ENCODE measurements at places on chromosomes 12 and 14. TPM values are rescaled to one million over a fixed set of nuclear protein-coding genes. Genes with fewer than 3 reads are reported as not detected.

GRCh38 chr14:23119363-23120327 is 590 bp upstream of the CEBPE start:
- H3K4me3 ChIP-seq = peak overlapping the region; percentile 57
- no peaks in the 10 kb centered on the region for H3K27me3 ChIP-seq
- H3K4me1 ChIP-seq = peaks cover 43% of the 10 kb centered on the region

DNA sequence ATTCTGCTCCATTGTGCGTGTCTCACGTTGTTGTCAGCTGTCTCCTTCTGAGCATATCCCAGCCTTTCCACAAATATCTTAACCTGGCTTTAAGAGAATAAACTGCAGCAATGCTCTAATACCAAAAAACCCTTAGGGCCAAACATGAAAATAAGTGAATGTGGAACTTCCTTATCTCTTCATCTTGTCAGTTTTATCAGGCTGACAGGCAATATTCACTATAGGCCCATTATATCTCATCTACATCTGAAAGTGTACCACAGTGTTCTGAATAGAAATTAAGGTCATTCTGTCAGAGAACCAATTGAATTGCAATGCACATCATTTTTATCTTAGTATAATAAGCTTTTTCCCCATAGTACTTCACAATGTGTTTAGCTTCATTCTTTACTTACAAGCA is 933.1 kb upstream of the FBXO33 start:
- H3K27me3 ChIP-seq = no peaks in the 10 kb centered on the region
- no peak for DNase-seq
- no peak overlapping the region for H3K27ac ChIP-seq

DNA sequence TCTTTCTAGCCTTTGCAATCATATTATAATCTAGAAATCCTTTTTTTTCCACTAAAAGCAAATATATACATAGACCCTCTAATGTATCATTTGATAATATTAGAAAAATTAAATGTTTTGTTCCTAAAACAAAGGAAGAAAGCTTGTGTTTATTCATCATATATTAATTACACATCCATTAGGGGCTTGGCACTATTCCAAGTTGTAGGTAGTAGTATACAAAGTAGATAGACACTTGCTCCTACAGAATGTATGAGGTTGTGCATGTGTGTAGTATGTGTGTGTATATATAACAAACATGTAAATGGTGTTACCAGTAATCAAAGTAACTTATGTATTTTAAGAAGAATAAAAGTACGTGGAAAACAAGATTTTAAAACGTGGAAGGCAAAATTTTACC is 15.0 kb upstream of the KCNMB4 start:
- H3K27me3 ChIP-seq = no peaks in the 10 kb centered on the region
- H3K27ac ChIP-seq = no peak overlapping the region
- H3K4me1 ChIP-seq = no peaks in the 10 kb centered on the region
- peaks cover 27% of the 10 kb centered on the region for H3K36me3 ChIP-seq
- DNase-seq = no peak

DNA sequence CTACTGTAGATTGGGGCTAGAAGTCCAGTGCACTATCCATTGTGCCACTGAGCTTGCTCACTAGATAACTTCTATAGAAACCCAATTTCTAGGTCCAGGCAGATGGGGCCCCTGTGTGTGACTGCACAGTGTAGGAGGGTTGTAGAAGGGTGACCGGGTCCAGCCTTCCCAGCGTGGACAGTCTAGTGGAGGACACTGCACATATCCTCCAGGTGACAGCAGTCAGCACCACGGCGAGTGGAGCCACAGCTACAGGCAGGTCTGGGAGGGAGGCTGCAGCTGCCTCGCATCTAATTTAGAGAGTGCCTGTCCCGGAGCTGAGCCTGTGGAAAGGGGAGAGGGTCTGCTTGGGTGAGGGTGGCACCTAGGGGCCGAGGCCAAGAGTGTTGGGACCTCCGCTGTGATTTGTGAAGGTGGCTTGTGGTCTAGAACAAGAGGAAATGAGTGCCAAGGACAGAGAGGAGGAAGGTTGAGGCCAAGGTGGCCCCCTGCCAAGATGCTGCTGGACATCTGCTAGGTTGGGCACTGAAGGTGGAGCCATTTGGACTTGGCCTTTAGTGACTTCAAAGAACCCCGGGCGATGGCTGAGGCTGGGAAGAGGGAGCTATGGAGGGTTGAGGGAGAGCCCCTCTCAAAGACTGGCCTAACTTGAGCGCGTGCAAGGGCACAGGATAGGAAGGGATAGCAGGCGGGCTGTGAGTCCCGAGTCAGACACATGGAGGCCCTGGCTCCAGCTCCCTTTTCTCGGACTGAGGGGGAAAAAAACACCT is 46.0 kb upstream of the TRAF3 start:
- no peaks in the 10 kb centered on the region for H3K27me3 ChIP-seq
- H3K4me3 ChIP-seq = no peak overlapping the region
- H3K36me3 ChIP-seq = peaks cover 13% of the 10 kb centered on the region
- DNase-seq = no peak
- H3K4me1 ChIP-seq = no peaks in the 10 kb centered on the region
- H3K27ac ChIP-seq = no peak overlapping the region

DNA sequence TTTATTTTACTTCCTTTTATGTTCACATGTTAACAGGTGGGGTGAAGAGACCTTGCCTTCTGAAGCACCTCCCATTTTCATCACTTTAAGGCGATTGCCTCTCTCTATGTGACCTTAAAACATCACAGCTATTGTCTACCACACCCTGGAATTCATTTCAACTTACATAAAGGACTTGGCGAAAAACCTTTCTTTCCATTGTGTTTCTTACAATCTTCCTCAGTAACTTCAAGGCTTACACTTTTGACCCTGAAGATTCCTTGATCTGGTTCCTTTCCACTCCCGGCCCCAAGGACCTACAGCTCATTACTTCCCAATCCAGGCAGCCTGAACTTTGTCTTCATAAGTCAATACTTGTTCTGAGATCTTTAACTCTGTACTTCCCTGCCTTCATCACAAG is 443.3 kb downstream of the ADAMTS20 start:
- no peak overlapping the region for H3K27ac ChIP-seq
- H3K36me3 ChIP-seq = no peaks in the 10 kb centered on the region
- no peak for DNase-seq

Gene RNASE7
- total RNA-seq = not detected

DNA sequence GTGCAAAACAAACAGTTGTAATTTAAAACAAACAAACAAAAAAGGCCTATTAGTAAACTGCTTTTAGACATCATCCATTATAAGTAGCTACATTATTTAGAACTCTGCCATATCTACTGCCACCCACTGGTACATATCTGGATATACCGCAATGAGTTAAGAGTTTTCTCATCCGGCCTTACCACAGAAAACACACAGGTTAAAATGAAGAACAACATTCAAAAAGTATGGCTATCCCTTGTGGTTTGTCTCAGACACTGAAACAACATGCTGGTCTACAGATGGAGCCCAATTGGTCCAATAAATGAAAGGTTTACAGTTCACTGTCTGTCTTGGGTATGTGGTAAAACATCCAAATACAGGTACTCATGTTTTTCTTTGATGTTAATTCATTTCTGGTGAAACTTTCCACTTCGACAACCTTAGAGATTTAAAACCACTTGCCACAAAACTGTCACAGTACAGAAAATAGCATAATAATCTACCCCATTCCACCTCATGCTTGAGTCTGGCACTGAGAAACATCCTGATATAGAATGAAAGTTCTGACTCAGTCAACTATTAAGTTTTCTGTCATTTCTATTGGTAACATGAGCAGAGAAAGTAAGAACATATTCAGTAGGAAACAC is 354.3 kb downstream of the CEP128 start:
- H3K4me1 ChIP-seq = peaks cover 11% of the 10 kb centered on the region
- peak; percentile 30 for DNase-seq
- H3K27ac ChIP-seq = peak overlapping the region; percentile 33
